ENCODE measurements at places on chromosomes 11 and 22.

DNA sequence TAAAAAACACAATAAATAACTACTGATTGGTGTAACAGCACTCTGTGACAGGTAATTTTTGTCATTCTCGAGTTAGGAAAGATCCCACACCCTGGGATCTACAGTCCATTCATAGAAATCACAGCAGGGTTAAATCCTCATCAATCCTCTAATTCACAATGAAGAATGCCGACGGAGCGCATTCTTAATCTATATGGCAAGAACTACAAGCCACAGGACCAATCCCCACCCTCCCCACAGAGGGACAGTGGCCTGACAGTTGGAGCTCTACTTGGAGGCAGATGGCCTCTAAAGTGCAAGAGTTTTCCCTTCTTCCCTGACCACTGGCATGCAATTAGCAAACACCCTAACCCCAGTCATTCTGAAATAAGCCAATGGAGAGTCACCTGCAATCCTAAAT is 34.2 kb downstream of the TCF20 start:
- no peak for DNase-seq

DNA sequence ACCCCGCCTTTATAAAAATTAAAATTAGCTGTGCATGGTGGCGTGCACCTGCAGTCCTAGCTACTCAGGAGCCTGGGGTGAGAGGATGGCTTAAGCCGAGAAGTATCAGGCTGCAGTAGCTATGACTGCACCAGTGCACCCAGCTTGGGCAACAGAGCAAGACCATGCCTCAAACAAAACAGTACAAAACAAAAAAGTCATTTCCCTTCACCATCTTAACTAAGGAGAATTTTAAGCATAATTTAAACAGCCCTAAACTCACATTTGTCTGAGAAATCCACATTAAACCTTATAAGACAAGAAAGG is 23.3 kb upstream of the TFIP11 start:
- no peak for DNase-seq

GRCh38 chr11:96044747-96045146 is 120.8 kb upstream of the MTMR2 start:
- DNase-seq: no peak

GRCh38 chr11:44575288-44575672 is 9.8 kb downstream of the CD82 start:
- DNase-seq: peak; percentile 78

DNA sequence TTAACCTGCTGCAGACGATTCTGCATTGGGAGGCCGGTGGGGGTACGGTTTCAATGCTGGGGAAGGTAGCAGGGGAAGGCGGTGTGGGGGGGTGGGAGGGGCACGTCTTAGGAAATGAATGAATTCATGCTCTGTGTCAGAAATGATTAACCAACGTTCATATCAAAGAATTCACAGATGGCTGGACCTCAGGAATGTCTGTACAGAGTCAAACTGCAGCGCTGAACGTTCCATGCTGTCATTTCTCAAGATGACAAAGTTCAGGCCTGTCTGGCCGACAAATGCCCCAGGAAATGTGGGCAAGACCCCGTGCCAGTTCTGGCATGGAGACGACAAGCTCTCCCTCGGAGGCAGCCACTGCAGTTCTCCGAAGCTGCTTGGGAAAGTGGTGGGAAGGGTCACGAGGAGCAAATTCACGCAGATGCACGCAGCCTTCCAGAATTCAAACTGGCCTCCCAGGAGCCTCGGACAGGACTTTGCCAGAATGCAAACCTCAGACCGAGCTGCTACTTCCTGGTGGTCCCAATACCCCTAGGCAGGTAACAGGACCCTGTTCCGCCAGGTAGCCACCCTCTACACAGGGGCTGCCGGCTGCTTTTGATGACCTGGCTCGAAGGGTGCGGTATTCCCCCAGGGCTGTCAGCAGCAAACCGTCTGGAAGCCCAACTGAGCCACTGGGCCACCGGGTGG is 81.5 kb downstream of the TRMU start:
- DNase-seq: no peak

DNA sequence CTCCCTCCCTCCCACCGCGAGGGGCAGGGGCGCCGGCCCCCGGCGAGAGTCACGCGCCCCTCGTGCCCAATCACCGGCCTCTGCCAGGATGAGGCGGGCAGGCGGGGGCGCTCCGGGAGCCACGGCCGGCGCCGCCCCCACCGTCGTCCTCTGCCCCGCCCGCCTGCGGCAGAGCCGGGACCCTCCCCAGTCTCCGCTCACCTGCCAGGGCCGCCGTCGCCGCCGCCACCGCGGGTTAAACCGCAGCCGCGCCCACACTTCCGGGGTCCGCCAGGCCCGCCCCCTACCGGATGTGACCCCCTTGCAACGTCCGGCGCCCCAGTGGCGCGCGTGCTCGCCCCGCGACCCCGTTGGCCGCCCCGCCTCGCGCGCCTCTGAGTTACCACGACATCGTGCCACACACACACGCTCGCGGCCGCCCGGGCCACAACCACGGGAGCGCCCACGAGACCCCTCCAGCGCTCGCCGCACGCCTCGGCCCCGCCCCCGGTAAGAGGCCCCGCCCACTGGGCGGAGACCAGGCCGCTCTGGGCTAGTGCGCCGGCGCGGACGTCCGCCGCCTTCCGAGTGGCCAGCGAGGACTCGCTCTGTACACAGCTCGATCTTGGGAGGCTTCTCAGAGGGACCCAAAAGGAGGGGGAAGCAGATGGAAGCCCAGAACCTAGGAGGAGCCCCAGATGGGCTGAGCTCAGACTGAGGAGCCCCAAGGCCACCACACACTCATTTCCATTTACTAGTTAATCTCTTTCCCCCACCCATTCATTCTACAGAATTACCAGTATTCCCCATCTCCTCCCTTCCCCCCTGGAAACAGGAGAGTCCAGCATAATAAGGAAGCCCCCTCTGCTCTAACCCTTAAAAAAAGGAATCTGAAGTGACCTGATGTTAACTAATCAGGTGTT is at the start of gene VPS37C:
Gene VPS37C (minus strand): TSS at position 237 of the 902 bp plus-strand sequence. CDS start 22,597 bp downstream, outside the sequence.
- DNase-seq: peak; percentile 91

GRCh38 chr11:87736928-87737327 is 438.3 kb downstream of the RAB38 start:
- DNase-seq: no peak

- DNase-seq: no peak
Observed at GRCh38 chr22:36103891-36104290, 56.7 kb downstream of the APOL3 start.

- no peak for DNase-seq
Observed at GRCh38 chr11:105699203-105699602, 89.3 kb downstream of the GRIA4 start.

DNA sequence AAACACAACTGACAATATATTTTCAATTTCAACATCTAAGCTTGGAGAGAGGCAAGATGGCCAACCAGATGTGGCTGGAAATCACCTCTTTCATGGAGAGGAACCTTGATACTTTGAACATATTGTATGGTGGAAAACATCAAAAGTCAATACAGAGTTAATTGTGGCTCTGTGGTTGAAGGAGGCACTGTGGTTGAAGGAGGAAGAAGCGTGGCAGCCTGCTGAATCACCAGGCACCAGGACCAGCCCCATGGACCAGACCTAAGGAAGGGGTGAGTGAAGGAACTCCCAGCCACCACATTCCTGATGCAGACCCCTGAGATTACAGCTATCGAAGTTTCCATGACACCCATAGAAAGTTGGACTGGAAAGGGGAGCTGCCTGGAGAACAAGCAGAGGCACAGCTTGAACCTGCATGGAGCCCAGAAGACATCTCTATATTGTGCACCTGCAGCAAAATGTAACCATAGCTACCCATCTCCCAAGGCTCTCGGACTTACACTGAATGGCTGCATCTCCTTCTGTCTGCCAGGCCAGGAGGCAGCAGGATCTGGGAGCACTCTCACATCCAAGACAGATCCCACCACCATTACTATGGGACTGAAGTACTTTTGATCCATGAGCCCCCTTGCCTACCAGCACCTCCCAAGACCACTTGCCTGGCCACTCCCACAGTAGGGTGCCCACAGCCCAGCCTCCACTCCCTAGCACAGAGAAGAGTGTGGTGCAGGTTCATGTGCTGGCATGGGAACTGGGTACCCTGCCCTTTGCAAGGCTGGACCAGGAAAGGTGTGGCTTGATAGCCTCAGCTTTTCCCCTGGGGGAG is 79.8 kb upstream of the SC5D start:
- DNase-seq: no peak

GRCh38 chr11:43689167-43689566 is 8.6 kb downstream of the HSD17B12 start:
- DNase-seq: no peak

GRCh38 chr11:129109701-129110100 is 82.4 kb downstream of the ARHGAP32 start:
- no peak for DNase-seq
